ENCODE measurements at places on chromosomes 2 and 18.

- DNase-seq = no peak
These were observed 92.9 kb upstream of the SLC14A2 start for GRCh38 chr18:45522371-45522770.

GRCh38 chr18:10100941-10101701, 187.3 kb downstream of the VAPA start:
- no peak for DNase-seq

DNA sequence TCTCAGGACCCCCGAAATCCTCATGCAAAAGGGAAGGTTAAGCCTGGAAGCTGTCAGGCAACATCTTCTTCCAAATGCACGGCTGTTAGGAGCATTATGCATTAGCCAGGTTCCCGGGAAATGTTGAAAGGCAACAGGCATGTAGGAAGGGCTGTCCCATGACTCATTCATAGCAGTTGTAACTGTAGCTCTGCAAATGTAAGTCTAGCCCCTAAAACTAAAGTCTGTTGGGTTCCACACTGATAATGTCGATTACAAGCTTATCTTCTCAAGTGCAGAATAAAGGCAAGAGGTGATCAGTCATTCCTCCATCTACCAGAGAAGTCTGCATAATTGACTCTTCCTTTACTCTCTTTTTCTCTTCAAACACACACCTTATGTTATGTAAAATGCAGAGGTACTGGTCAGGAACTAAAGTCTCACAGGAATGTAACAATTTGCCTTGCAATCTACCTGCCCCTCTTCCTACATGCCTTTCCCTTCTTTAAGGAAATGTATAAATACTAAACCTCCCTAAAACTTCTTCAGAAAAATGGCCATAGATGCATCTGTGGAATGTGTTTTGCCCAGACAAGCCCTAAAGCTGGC, 99.8 kb downstream of the AKAIN1 start:
- no peak for DNase-seq

- DNase-seq = no peak
These were observed 630.9 kb downstream of the NYAP2 start for GRCh38 chr2:226030369-226030768.

DNA sequence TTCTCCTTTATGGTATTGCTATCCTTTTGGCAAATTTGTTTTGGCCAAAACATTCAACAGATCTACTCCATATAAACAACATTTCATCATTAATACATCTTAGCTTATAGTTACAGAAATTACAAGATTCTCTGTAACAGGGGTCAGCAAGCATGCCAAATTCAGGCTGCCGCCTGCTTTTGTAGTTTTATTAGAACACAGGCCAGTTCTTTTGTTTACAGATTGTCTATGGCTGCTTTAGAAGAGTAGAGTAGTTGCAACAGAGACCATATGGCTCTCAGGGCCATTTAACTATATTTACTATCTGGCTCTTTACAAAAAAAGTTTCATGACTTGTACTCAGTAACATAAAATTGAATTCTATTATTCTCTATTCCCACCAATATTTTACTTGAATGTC, 53.9 kb downstream of the LNPK start:
- DNase-seq = no peak

DNA sequence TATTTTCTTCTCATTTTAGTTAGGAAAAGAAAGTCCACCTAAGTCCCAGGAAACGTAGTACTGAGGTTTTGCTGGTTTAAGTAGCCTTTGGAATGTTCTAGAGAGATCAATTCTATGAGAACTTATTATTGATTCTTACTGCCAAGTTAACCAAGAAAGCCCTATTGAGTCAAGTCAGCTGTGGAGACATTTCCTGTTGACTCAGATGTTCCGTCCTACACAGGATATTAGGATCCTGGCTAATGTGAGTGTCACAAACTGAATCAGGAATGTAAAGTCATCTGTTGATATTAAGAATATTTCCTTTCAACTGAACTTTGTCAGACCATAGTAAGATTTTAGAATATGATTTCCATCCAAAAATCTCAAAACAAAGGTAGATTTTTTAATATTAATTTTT, 654.3 kb downstream of the LRRTM4 start:
- no peak for DNase-seq

- DNase-seq = no peak
These were observed 4.9 kb upstream of the COL3A1 start for GRCh38 chr2:188969236-188969635.

GRCh38 chr2:84694088-84694622, 177.9 kb downstream of the DNAH6 start:
- peak; percentile 9 for DNase-seq

GRCh38 chr18:48319801-48320638, 89.2 kb downstream of the ZBTB7C start:
- DNase-seq = no peak

DNA sequence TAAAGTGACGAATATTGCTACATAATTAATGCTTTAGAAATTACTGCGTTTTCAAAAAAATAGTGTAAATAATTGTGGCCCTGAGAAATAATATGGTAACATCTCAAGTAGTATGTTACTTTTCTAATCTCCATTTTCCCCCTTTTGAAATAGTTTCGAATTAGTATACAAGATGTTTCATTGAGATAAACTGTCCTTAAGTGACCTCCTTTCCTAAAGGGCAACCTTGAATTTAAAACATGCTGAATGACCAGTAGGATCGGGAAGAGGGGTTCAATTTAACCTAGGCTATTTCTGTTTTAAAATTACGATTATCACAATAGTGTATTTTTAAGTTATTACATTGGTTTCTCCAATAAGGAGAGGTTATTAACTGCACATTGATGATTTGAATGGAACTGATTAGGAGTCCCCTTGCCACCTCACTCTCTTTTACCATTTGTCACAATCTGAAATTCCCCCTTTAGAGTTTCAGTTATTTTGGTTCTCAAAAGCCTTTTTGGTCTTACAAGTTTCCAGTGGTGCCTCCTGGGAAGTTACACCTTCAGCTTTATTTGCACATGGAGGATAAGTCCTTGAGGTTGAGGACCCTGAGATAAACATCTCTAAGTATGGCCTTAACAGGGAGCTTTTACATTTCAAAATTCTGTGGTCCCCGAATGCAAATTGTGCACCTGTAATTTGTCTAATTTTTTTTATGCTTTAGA, 2.3 kb downstream of the ACTR3 start:
- no peak for DNase-seq

DNA sequence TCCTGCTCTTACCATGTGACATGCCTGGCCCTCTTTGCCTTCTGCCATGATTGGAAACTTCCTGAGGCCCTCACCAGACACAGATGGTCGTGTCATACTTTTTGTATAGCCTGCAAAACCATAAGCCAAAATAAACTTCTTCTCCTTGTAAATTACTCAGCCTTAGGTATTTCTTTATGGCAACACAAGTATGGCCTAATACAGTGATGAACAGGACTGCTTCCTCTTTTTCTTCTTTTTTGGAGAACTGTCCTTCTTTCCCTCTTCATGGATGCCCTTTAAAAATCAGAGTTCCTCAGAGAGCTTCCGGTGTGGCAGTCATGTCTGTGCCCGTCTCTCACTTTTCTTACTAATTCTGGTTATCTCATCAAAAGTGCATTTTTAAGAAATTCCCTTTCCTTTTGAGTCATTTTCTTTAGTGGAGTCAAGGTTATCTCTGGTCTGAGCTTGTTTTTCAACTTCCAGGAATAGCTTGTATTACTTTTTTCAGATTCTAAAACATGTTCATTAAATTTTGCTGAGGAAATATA, 9.2 kb upstream of the IL1A start:
- no peak for DNase-seq

- no peak for DNase-seq
These were observed 11.6 kb upstream of the EIF2AK2 start for GRCh38 chr2:37168217-37168981.

GRCh38 chr2:200306931-200307723, 634 bp downstream of the SPATS2L start:
- peak; percentile 16 for DNase-seq

- peak; percentile 12 for DNase-seq
These were observed 57.9 kb downstream of the SPIRE1 start for GRCh38 chr18:12599966-12600365.

DNA sequence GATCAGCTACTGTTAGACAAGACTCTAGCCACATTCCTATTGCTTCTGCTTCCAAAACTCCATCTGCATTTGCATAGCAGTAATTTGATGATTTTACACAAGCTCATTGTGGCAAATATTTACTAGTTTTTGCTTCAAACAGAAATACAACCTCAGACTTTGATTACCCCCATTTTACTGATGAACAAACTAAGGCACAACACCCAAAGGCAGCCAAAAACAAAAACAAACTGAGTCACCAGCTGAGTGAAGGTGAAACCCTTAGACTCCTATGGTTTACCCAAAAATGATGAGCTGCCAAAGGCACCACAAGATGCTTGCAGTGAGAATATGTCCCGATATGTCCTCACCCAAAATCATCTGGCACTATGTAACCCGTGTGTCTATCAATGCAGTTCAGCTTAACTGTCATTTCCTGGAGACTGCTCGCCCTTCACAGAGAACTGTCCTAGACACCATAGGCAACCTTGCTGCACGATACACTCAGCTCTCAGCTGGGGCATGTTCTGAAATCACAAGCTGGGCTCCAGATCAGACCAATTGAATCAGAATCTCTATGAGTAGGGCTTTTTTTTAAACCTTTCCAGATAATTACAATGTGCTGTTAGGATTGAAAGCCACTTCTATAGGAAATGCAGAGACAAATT, 4.1 kb upstream of the EVA1A start:
- no peak for DNase-seq

DNA sequence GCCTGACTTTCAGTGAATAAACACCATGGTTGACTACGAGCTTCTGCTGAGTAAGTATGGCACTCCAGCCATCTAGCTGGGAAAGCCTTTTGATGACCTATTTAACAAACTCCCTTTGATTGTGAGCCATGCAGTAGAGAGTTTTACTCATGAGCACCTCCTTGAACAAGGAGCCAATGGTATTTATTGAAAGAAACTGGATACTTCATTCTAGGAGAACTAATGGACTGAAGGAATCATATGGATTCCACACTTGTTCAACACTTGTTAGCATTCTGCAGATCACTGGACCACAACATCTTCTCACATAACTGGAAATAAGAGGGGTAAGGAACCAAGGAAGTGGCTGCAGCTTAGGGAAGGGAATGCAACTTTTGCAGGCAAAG, 320.9 kb upstream of the ETAA1 start:
- DNase-seq = no peak

Measured in thymus (tissue), 14 donors.